Neural crest cell (in vitro differentiated cells): ENCODE measurements at places on chromosomes 2 and 18.

- DNase-seq, result no peak
Observed at GRCh38 chr2:230658877-230659652, 53.6 kb upstream of the CAB39 start.

DNA sequence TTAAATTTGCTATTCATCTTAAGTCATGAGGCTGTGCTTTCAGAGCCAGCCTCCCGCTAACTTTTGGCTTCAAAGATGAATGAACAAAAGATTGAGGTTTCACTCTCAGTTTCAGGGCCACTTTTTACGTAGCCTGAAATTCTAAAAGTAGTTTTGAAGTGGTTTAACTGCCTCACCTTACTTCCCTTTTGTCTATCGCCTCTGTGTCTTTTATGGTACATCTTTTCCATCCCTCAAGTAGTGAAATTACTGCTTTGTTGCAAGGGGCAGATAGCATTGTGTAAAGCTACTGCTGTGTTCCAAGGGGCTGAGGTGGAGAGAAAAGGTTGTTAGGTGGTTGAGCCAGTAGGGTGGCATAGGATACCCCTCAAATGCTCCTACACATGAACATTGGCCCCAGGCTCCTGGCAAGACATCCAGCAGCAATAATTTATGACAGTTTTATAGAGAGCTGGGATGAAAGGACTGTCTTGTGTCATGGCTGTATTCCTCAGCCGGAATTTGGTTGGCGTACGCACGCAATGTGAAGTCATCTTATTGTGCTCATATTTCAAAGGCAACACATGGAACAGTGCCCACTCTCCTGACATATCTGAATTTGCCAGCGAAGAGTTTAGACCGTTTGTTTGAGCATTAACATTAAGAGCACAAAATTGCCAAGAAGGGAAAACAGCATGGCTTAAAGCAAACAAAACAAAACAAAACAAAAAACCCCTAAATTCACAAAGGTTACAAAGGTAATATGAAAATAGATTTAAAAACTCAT lies 32.2 kb downstream of the QPCT start:
- DNase-seq, result no peak

- DNase-seq, result no peak
Observed at GRCh38 chr2:127449414-127449813, 31.2 kb downstream of the PROC start.

DNA sequence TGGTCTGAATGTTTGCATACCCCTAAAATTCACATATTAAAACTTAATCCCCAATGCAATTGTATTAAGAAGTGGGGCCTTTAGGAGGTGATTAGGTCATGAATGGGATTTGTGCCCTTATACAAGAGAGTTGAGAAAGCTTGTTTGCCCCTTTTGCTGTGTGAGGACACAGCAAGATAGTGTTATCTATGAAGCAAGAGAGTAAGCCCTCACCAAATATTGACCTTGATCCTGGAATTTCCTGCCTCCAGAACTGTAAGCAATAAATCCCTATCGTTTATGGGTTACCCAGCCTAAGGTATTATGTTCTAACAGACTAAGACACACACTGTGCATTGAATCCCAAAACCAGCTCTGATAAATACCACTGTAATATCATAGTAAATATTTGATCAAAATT lies 32.2 kb downstream of the NR4A2 start:
- no peak for DNase-seq

DNA sequence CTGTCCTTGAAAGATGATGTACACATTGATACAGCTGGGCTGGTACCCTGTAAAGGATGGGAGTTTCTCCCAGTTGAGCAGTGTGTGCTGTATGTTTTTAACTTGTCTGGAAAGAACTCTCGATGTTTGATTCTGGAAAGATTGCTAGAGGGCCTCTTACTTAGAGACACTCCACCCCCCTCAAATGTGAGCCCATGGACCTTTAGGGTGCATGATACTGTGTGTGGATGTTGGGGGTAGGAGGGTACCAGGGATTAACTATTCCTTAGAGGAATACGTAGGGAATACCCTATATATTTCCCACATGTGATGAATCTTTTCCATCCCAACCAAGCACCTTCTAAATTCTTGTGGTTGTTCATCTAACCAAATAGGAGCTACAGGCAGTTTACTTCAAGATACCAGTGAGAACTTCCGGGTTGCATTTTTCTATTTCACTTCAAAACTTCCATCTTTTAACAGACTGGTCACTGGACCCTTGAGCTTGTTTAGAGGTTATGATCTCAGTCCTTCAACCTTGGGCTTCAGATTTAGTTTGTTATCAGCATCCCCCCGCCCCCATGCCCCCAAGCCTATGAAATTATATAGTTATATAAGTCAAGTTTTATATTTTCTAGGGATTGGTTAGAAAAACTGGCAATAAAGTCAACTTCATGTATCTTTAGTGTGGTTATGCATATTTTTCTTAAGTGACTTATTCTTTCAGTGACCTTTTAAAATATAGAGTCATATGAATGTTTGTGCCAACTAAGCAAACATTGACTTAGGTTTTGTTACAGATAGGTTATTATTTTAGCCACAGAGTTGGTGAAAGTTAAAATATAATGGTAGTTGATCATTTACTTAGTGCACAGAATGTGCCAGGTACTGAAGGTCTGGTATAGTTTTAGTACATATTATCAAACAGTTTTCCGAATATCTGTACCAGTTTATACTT lies 18.2 kb downstream of the AFTPH start:
- DNase-seq, result no peak

GRCh38 chr2:223585666-223586065 lies 16.5 kb downstream of the SCG2 start:
- no peak for DNase-seq

DNA sequence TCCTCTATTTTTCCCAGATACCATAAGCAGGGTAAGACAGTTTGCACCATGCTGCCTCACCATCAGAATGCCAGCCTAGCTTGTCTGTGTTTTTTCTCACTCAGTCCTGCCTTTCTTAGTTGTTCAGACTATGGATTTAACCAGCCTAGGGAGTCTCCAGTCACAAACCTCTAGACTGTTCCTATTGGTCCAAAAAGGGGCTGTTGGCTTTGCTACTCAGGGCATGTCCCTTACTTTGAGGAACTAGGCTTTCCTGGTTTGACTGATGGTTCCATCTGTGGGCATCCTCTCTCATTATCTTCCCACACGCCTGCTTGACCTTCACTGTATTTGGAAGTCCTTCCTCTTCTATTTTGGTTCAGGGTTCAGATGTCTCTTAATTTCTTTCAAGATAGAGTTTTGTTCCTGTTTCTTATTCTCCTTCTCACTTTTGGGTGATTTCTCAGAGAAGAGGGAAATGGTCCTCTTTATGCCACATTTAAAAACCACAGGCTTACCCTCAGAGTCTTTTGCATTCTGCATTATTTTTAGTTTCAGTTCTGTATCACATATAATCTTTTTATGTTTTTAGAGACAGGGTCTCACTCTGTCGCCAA lies 31.3 kb upstream of the TMEM131 start:
- DNase-seq, result no peak

- no peak for DNase-seq
Observed at GRCh38 chr18:74547860-74548259, 13.6 kb downstream of the CNDP1 start.

DNA sequence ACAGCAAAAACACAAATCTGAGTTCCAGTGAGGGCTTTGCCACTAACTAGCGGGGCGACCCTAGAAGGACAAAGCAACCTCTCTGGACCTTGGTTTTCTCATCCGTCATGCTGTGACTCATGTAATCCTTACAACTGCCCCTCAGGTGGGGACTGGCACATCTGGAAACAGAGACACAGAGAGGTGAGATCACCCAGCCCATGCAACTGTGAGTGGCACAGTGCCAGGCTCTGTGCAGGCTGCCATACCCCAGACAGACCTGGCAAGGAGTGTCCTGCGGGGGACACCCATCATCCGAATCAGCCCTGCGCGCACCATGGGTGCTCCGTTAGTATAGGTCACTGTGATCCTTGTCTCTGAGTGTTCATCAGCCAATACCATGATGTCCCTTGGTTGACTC lies 198.3 kb downstream of the SMAD7 start:
- DNase-seq, result no peak

- DNase-seq, result no peak
Observed at GRCh38 chr2:201821080-201821479, 14.7 kb downstream of the CDK15 start.

DNA sequence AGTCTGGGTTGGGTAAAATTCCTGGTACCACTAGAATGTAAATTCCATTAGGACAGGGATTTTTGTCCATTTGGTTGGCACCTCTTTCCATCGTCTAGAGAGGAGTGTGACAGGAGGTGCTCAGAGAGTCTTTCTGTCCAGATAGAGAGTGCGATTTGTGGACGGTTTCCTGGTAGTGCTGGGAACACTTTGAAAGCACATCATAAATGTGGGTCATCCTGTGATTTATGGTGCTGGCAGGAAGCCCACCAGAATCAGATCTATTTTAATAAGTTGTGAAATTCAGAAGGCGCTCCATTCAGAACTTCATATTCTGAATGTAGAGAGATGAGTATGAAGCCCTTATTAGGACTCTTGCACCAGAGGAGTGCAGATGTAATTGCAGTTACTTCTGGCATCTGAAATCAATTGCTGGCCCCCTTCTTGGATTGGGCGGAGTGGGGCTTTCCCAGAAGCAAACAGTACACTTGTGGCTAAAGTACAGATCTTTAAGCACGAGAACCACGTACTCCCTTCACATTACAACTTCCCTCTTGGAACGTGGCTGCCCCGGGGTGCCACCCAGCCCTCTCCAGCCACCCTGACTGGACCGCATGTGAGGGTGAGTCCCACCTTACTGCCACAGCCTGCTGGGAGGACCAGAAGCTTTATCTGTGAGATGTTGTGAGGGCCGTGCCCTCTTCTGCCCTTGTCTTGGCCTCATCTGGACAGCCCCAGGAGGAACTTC lies 243.2 kb downstream of the MYO3B start:
- DNase-seq, result no peak

- DNase-seq, result no peak
Observed at GRCh38 chr2:24676493-24676892, 116.7 kb downstream of the PTRHD1 start.

GRCh38 chr2:234806818-234807217 lies 145.0 kb upstream of the SH3BP4 start:
- no peak for DNase-seq

- DNase-seq, result no peak
Observed at GRCh38 chr18:74880706-74881278, 283.1 kb downstream of the ZNF407 start.

GRCh38 chr2:230627806-230628724 lies 84.6 kb upstream of the CAB39 start:
- no peak for DNase-seq

DNA sequence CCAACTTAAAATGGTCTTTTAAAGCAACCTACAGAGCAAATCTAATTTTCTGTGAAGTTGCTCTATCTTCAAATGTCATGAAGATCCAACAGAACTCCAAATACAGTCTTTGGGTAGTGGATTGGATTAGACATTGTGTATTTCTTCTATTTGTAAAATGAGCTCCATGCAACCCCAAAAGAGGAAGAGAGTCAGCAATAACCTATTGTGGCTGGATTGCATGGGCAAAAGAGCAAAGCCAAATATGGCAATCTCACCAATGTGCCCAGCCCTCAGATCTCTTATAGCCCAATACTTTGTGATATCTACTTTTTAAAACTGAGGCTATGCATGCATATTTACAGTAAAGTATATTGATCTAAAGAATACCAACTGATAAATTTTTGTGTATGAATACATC lies 146.3 kb downstream of the TXNL1 start:
- no peak for DNase-seq

- DNase-seq, result no peak
Observed at GRCh38 chr2:62229082-62229605, 33.2 kb downstream of the B3GNT2 start.

DNA sequence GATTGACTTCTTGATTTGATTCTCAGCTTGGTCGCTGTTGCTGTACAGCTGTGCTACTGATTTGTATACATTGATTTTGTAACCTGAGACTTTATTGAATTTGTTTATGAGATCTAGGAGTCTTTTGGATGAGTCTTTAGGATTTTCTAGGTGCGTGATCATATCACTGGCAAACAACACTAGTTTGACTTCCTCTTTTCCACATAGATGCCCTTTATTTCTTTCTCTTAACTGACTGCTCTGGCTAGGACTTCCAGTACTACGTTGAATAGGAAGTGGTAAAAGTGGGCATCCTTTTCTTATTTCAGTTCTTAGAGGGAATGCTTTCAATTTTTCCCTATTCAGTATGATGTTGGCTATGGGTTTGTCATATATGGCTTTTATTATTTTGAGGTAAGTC lies 101.3 kb downstream of the OSBPL1A start:
- DNase-seq, result no peak

- DNase-seq, result no peak
Observed at GRCh38 chr2:3522961-3523421, 3.7 kb upstream of the ADI1 start.

DNA sequence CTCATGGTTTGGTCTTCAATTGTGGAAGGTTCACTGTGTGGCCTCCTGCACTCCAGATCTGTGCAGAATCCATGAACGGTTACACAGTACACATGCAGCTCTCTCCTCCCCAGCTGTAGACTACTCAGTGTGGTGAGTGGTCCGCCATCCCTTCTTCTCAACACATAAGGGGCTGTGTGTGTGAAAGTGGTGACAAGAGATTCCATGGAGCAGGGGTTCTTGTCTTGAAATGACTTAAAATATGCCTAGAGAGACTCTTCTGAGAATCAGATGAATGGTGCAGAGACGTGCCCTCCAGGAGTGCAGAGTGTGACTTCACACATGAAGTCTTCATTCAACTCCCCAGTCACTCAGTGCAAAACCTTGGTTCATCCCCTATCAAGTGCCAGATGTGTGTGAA lies 151.0 kb upstream of the COPS8 start:
- no peak for DNase-seq

- no peak for DNase-seq
Observed at GRCh38 chr2:226995625-226996041, 159.8 kb downstream of the RHBDD1 start.

DNA sequence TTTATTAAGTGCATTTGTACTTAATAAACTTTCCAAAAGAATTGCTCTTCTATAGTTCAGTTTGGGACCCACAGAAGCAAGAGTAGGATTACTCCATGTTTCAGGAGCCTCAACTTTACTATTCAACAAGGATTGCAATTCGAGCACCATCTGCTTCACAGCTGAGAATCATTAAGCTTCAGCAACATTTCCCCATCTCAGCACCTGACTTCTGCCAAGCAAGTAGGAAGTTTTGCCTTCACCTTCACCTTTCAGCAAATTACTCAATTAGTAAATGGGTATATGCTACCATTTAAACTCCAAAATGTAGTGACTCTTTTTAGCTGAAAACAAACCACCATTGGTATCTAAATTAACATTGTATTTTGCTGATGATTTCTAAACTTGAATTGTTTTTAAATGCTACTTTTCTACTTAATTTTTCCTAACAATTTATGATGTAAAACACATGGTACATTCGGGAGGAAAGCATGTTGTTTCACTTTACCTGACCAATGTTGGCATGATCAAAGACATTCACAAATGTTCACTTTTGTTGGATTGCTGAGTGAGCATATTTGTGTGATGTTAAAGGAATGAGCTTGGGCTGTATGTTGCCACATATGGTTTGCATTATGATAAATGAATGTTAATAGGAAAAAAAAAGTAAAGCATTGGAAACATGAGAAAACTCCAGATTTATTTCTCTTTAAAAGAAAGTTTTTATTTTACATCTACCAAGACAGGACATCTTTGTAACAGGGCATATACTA lies 159.2 kb downstream of the GULP1 start:
- no peak for DNase-seq

- DNase-seq, result no peak
Observed at GRCh38 chr2:234250926-234251325, 200.4 kb downstream of the SPP2 start.
